Mesendoderm (in vitro differentiated cells): ENCODE measurements at places on chromosomes 2 and 18.
A peak's percentile ranks its signal among the peaks of the same experiment; 100 is the strongest.

DNA sequence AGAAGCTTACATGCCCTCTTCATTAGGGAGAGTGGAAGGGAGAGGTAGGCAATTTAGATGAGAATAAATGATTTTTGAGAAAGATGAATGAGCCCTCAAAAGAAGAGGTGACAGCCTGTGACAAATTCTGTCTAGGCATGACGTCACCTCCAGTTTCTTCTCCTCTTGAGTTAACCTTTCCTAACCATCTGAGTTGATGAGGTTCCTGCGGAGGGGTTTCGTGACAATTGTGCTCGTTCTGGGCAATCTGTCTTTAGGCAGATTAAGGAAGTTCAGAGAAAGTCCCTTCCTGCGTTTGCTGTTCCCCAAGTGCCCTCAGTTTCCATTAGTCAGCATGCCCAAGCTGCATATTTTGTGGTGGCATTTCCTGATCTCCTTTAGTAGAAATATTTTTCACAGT is 640.2 kb upstream of the SYT4 start:
- DNase-seq, result no peak
- H3K27me3 ChIP-seq, result no peaks in the 10 kb centered on the region
- H3K4me1 ChIP-seq, result no peaks in the 10 kb centered on the region
- no peaks in the 10 kb centered on the region for H3K36me3 ChIP-seq

DNA sequence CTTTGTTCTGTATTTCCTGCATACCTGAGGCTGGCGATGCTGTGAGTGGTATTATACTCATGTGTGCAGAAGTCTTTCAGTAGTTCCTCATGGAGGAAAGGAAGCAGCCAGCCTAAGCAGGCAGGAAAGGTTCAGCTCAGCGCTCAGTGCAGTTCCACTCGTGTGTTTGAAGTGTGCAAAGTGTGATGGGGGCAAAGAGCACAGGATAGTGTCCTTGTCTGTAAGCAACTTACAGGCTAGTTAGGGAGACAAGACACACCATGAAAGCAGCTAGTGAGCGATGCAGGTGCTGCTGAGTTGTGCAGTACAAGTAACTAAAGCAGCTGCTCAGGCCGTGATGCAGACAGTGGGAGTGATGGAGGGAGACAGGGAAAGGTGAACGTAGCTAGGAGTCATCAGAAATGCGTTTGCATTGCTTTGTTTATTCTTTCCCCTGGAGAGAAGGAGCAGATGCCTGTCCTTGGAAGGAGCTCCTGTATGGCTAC is 146.2 kb downstream of the LDLRAD4 start:
- no peaks in the 10 kb centered on the region for H3K27me3 ChIP-seq
- no peak overlapping the region for H3K27ac ChIP-seq
- no peaks in the 10 kb centered on the region for H3K36me3 ChIP-seq
- H3K4me3 ChIP-seq, result no peak overlapping the region
- H3K4me1 ChIP-seq, result no peaks in the 10 kb centered on the region

DNA sequence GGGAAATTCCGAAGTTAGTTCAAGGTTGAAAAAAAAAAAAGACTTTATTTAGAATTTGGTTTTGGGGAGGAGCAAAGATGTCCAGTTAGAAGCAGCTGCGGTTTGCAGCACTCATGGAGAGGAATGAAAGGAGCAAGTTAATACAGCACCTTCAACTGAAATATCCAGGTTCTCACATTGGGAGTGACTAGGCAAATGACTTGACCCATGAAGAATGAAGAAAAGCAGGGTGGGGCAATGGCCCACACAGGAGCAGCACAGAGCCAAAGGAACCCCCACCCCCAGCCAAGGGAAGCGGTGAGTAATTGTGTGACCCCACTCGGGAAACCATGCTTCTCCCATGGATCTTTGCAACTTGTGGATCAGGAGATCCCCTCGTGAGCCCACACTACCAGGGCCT is 32.8 kb downstream of the ZNF892 start:
- DNase-seq, result no peak
- no peaks in the 10 kb centered on the region for H3K4me1 ChIP-seq
- H3K27ac ChIP-seq, result no peak overlapping the region

- H3K27me3 ChIP-seq, result no peaks in the 10 kb centered on the region
- no peak overlapping the region for H3K4me3 ChIP-seq
- no peak overlapping the region for H3K27ac ChIP-seq
- DNase-seq, result peak; percentile 48
Measured at GRCh38 chr2:227570615-227571014, 28.1 kb upstream of the SCYGR2 start.

GRCh38 chr2:144490857-144491256 is 29.1 kb downstream of the ZEB2 start:
- no peaks in the 10 kb centered on the region for H3K36me3 ChIP-seq
- DNase-seq, result no peak
- H3K27ac ChIP-seq, result no peak overlapping the region
- no peaks in the 10 kb centered on the region for H3K27me3 ChIP-seq
- H3K4me1 ChIP-seq, result no peaks in the 10 kb centered on the region
- H3K4me3 ChIP-seq, result no peak overlapping the region
